ENCODE measurements at places on chromosomes 3 and 15.

DNA sequence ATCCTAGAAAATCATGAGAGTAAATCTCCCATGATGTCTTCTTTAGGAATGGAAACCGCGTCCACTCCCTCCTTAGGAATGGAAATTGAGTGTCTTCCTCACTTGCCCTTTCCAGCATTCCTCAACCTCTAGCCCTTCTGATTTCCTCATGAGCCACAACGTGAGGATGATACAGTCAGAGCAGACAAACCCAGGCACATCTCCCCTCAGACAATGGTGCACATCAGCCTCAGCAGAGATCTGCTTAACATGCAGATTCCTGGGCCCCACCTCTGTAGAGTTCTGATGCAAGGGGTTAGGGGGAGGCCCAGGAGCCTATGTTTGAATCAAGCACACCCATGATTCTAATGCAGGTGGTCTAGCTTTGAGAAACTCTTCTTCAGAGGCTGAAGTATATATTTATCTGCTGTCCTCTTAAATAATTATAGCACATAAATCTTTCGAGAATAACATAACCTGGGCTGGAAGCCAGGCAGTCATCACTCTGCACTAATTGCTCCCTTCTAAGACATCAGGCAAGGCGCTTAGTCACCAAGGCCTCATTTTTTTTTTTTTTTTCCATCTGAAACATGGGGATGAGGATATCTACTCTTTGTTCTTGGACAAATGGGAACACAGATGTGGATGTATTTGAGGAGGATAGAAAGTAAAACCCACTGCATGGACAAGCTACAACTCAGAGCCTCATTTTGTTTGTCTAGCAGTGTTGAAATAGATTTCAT, 81.7 kb downstream of the PRICKLE2 start:
- peak; percentile 67 for DNase-seq

- DNase-seq = no peak
Observed at GRCh38 chr15:64282701-64283100, 73.3 kb downstream of the CSNK1G1 start.

DNA sequence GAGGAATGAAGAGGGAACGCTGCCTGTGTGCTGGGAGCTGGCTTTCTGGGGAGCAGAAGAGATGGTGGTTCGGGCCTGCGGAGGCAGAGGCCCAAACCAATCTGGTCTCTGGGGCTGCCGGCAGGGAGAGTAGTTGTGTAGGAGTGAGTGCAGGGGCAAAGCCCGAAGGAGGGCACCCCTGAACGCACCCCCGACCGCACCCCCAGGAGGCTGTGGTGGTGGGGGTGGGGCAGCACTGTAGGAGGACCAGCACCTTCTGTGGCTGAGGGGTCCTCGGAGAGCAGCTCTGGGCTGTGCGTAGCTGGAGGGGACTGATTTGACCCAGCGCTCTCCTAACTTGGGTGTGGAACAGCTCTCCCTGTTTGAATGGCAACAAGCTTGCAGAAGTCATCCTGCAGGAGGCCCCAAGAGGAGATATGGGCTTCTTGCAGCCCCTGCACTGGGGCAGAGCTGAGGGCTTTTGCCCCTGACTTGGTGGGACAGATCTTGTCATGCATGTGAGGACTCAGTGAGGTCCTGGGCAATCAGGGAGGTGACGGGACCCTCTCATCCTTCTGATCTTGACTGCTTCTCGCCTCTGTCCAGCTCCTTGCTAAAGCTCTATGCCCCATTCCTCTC, 26.1 kb downstream of the C15orf39 start:
- DNase-seq = no peak

DNA sequence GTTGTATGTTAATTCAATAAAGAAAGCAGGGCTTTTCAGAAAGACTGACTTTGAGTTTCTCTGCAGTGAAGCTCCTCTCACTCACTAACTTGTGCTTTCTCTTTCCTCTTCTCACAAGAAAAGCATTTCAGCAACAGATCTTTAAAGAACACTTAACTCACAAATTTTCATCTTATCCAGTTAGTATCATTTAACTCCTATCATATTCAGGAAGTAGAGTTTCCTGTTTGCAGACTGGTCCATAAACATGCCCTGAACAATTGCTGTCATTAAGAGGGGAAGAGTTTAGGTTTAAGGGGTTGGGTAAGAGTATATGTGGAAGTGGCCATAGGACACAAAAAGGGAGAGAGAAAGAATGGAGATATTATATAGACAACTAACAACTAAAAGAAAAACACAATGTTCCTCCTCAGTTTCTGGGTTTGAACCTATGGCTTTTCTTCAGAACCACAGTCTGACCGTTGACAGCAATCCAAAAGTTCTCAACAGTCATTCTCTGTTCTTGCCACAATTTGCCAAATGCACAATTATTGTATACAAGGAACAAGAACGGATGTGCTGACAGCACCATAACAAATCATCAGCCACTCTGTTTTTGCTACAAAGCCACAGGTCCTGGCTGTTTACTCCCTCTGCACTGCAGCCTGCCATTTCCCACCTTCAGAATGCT, 63.9 kb downstream of the CHAC1 start:
- no peak for DNase-seq

DNA sequence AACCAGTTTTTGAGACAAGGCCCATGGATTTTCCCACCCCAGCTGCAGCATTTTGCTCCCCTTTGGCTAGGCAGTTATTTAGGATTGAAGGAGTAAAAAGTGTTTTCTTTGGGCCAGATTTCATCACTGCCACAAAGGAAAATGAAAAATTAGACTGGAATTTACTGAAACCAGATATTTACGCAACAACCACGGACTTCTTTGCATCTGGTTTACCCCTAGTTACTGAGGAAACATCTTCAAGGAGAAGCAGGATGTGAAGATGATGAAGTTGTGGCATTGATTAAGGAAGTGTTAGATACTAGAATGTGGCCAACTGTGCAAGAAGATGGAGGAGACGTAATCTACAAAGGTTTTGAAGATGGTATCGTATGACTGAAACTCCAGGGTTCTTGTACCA, 165.2 kb upstream of the MYRIP start:
- peak; percentile 84 for DNase-seq

- DNase-seq = no peak
Observed at GRCh38 chr15:101369676-101370075, 74.6 kb upstream of the SNRPA1 start.

DNA sequence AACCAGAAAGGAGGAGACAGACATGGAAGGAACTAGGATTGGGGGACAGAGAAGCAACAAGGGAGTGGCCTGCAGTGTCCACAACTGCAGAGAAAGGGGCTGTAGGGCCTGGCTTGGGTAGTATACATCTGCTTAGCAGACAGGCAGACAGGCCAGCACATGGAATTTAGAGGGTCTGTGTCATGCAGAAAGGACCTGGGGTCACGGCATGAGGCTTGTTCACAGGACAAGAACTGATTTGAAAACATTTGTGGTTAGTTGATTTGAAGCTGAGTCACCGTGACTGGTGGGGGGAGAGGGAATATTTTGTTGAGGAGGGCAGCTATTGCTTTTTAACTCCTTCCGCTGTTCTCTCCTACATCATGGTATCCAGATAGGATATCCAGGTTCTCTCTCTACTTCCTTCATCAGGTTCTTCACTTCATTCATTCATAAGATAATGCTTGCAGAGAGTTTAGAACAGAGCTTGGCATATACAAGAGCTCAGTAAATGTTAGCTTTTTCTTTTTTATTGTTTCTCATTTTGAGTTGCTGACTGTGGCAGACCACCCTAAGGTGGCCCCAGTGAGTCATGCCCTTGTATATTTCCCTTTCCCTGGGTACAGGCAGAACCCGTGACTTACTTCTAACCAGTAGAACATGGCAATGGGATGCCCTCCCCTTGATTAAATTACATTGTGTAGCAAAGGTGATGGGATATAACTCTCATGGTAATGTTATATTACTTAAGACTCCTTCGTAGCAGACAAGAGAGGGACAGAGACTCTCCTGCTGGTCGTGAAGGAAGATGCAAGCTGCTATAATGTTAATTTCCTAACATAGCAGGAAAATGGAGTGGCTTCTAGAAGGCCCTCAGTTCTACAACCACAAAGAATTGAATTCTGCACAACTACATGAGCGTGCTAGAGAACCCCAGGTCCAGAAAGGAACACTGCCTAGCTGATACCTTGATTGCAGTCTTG, 95.0 kb upstream of the NMNAT3 start:
- peak; percentile 40 for DNase-seq

DNA sequence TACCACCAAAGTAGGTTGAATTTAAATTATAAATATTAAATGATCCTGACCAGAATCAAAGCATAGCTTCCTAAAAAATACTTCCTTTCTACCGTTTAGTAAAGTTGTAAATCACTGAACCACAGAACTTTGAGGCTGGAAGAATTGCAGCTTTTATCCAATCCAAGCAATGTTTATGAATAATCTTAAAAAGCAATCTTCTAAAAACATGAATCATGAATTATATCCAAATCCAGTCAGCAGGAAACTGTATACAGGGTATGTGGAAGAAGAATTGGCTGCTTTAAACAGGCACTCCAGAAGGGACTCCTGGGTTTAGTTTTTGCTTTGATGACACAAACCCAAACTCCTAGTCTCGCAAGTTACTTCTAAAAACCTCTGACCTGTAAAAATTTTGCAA, 30.2 kb downstream of the HEG1 start:
- DNase-seq = peak; percentile 20

DNA sequence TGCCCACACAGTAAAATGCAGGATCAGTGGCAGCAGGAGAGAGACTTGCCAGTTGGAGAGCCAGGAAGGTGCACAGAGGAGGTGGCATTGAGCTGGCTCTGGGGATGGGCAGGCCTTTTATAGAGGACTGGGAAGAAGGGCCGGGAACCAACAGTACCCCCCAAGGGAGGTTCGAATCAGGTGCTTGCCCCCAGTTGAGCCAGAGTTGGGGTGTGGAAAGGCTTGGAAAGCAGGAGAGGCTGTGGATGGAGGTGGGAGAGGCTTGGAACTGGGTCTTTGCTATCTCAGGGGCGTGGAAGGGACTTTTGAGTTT, 107.6 kb downstream of the KLF13 start:
- no peak for DNase-seq

- DNase-seq = no peak
Observed at GRCh38 chr3:53286727-53287126, 30.9 kb upstream of the TKT start.

- no peak for DNase-seq
Observed at GRCh38 chr15:31740203-31740602, 290.1 kb upstream of the CHRNA7 start.

- no peak for DNase-seq
Observed at GRCh38 chr15:78070049-78070700, 7.3 kb downstream of the TBC1D2B start.

GRCh38 chr3:12486916-12487315, 2.6 kb downstream of the TSEN2 start:
- no peak for DNase-seq

GRCh38 chr3:169971522-169971921, 4.9 kb downstream of the SEC62 start:
- DNase-seq = no peak

DNA sequence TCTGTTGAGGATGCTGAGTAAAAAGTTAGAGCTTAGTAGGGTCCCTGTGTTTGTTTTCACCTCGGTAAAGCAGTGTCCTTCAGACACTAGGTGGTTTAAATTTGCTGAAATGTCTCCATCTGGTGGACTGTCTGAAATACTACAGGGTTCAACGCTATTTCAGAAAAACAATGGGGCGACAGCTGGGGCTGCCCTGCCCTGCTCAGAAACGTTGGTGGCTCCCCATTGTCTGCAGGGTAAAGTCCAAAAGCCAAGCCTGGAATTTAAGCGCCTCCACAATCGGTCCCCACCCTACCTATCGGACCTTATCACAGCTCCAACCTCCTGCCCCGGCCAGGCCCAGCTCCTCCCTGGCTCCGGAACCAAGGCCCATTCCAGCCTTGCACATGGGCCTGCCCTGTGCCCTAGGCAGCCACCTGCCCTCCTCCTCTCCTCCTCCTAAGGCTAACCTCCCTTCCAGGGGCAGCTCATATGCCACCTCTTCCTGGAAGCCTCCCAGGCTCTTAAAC, 4.3 kb upstream of the TSEN2 start:
- DNase-seq = peak; percentile 74

GRCh38 chr3:112759210-112759609, 87.5 kb downstream of the CD200R1L start:
- DNase-seq = no peak
